CD4-positive, alpha-beta T cell treated with Interleukin-15 for 1 hour (primary cell): ENCODE measurements at places on chromosomes 4 and X.

DNA sequence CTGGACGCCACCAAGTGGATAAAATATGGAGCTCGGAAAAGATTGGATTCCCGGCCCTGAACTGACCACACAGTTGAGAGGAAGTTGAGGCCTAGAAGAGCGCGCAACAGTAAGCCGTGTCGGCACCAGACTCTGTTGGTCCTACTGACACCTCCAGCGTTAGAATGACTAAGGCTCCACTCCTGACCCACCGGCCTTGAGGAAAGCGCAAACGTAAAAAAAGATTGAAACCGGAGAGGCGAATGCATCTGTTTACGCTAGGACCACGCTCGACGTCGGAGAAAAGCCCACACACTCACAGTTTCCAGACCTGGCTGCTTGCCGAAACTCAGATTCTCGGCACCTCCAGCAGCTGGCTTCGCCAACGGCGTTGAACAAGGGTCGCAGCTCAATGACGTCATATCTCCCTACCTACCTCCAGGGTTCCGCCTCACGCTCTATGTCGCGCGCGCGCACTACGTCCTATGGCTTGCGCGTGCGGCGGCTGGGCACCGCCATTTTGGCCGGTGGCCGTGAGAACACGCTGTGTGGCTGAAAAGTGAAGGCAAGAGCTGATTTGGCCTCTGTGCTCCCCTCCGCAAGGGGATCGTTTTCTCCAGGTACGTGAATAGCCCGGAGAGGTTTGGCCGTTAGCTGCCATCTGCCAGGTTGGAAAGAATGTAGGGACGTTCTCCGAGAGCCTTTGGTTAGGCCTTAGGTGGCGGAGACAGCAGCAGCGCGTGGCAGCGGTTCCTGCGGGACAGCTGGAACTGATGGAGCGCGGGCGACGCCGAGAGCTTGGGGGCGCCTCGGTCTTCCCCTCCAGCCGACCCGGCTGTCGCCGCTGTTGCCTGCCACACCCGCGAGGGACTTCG is at the start of the genes ABCE1 and ANAPC10:
Gene ABCE1, plus strand, starts transcription at position 491 of the 854 bp plus-strand sequence. CDS start 6,102 bp downstream, outside the sequence.
Gene ANAPC10, minus strand, starts transcription at position 376 of the 854 bp plus-strand sequence. CDS start 2,097 bp downstream, outside the sequence.
- DNase-seq, result peak; percentile 95

DNA sequence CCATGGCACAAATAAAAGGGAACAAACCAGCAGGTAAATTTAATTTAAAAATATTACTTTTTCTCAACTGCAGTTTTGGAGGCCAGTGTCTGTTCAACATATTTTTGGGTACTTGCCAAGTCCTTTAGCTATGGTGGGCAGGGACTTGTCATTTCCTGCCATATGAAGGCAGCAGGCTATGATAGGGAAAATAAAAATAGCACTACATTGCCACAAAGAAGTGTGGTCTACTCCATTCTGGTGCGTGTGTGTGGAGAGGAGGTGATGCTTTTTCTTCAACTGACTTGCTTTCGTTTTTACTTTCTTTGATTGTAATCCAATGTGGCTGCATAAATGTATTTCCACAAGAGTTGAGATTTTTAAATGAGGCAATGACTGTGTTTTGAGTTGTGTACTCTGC is 17.2 kb downstream of the GPR174 start:
- peak; percentile 72 for DNase-seq

- DNase-seq, result peak; percentile 79
Measured at GRCh38 chrX:56802921-56803849, 74.1 kb downstream of the NBDY start.

DNA sequence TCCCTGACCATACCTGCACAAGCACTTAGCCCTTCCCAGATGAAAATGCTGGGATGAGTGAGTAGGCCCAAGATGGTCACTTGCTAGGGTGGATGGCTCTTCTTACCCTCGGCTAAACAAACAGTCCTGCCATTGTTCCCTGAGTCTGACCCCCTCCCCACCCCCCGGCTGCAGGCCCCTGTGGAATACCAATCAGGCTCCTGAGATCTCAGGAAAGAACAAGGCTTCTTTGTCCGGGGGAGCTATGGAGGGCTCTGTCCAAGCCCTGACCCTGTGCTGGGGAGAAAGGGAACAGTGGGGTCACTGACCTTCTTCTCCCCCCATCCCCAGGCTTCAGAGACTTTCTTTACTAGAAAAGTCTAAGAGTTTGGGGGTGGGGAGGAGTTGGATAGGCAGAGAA is 6.0 kb downstream of the PLP1 start:
- no peak for DNase-seq

GRCh38 chr4:31917334-31917733 is 1197.2 kb downstream of the PCDH7 start:
- DNase-seq, result no peak

DNA sequence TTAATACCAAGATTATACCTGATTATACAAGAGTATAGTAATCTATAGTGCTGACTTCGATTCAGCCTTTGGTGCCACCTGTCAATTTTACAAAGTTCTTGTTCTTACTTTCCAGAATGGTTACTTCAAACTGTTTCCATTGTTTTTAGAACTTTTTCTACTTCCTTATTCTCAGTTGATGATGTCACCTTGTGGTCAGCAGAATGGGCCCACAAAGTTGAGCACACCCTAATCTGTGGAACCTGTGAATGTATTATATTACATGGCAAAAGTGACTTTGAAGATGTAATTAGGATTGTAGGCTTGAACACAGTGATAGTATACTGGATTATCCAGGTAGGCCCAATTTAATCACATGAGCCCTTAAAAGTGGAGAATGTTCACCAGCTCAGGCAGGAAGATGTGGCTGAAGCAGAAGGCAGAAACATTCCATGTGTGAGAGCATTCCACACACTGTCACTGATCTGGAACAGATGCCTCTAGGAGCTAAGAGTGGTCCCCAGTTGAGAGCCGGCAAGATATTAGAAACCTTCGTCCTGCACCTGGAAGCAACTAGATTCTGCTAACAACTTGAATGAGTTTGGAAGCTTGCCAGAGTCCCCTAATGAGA is 6.3 kb upstream of the SGMS2 start:
- peak; percentile 38 for DNase-seq

DNA sequence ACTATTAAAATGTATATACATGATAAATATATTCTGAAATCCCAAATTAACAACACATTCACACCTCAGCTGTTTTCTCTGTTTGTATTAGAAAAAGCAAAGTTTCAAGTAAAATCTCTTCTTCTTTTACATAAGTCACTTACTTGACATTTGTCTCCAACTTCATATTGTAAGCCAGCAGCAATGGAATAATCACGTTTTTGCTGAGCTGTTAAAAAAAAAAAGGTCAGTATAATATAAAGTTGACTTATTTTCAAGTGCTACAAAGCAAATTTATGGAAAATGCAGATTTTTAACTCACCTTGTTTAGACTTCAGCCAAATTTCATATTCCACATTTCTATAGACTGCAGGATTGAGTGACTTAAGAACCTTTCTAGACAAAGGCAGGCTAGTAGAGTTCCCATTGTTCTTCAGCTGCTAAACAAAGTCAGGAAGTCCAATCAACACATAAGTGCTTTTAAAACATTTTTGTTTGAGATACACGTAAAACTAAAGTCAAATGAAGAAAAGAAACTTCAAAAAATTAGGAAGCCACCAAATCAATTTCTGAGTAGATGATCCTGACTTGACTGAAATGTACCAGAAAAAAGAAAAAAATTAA is 25.0 kb downstream of the OTUD4 start:
- no peak for DNase-seq

GRCh38 chr4:36303426-36304137 is 22.2 kb downstream of the DTHD1 start:
- no peak for DNase-seq

DNA sequence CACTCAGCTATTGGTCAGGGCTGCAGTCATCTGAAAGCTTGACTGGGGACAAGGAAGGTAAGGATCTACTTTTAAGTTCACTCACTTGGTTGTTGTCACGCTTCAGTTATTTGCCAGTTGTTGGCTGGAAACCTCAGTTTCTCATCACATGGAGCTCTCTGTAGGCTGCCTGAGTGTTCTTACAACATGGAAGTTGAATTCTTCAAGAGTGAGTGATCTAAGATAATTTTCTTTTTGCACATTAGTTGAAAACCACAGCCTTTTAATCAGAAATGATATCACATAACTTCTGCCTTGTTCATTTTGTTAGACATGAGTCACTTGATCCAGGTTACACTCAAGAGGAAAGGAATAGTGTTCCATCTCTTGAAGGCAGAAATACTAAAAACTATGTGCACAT is 552.7 kb downstream of the RAPGEF2 start:
- no peak for DNase-seq

DNA sequence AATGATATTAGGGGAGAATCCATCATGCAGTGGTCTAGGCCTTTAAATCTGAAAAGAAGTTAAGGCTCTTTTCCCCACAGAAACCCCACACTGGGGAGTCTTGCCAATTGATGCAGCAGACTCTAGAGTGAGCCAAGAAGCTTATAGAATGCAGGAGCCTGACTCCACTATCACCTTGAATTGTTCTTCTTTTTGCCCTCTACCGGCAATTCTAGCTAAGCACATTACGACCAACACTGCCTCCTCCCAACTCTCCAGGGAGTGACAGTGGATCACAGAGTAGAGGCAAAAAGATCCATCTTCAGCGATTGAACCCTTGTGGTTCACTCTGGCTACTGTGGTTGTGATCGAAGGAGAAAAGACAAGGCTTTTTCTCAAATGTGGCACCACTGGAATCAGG is 331.5 kb downstream of the NKX6-1 start:
- DNase-seq, result no peak

GRCh38 chrX:146615628-146616348 is 193.8 kb upstream of the CXorf51B start:
- no peak for DNase-seq

DNA sequence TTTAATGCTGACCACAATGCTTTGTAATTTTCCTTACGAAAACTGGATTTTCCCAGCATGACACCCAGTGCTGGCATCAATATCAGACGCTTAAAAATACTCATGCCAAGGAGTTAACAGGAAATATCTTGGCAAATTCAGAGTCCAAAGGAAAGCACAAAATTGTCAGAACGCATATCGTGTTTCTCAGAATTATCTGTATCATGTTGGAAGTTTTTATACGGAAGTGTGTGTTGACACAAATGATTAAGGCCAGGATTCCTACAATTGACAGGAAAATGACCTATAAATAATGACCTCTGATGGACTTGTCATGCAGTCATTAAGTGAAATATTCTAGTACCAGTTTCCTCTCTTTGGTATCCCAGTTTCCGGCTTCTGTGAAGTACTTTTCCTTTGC is 132.1 kb upstream of the TLL1 start:
- no peak for DNase-seq

DNA sequence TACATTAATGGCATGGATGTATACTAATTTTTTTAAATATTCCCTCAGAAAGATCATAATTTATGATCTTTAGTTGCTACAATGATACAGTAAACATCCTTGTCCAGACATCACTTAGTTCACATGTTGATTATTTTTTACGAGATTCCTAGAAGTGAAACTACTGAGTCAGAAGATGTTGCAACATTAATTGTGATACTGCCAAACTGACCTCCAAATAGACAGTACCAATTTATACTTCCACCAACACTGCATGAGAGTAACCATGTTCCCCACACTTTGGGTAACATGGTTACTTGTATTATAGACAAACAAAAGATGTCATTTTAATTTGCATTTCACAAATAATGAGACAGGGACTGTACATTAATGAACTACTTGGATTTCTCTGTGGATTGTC is 19.6 kb downstream of the RCHY1 start:
- no peak for DNase-seq

- no peak for DNase-seq
Measured at GRCh38 chr4:59091146-59092142, 1981.3 kb upstream of the IGFBP7 start.

DNA sequence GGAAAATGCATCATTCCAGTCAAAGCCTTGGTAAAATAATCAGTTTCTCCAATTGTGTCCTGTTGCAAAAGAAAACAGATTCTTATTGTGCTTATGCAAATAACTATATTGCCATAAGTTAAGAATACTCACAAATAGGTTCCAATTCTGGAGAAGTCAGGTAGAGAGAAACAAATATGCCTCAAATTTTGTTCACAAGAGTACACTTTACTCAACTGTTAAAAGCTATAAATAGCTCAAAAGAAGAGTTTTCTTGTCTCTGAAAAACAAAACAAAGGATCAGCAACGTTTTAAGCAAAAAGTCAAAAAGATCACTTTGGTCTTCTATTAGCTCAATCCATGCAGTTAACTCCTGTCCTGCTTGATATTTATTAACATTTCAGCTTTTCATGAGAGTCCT is 21.9 kb downstream of the SYTL5 start:
- DNase-seq, result no peak

DNA sequence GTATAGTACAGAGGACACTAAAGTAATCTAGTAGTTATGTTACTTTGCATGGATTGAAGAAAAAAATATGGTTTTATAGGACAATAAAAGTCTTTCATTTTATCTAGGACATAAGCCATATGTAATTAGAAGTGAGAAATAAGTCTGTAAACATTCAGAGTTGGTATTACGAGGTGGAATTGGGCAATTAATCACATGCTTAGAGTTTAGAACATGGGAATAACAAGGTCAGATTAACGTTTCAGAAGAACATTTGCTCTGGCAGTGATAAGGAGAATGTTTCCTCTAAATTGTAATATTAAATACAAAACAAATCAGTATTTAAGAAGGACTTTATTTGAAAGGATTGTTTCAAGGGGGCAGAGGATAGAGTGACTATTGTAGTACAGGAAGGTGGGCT is 15.6 kb upstream of the SULT1E1 start:
- DNase-seq, result no peak

GRCh38 chr4:3335385-3335784 is 42.6 kb downstream of the RGS12 start:
- no peak for DNase-seq

- no peak for DNase-seq
Measured at GRCh38 chr4:87882321-87882720, 49.6 kb downstream of the MEPE start.

GRCh38 chrX:151515237-151515636 is 48.2 kb upstream of the PASD1 start:
- DNase-seq, result no peak

GRCh38 chr4:24226667-24227066 is 336.8 kb upstream of the PPARGC1A start:
- DNase-seq, result no peak

DNA sequence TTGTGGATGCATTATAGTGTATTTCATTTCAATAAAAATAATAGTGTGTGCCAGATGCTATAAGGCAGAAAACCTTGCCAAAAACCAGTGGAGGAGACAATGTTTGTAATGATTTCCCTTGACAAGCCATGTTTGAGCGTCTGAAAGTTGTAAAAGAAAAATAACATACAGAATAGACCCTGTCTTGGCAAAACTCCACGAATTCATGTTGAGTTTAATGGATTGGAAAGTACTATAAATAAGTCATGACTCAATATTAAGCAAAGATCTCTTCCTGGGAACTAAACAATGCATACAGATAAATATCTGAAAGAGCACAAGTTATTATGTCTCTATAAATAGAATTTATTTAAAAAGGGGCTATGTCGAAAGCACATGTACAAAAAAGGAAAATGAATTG is 543.5 kb downstream of the GABRG1 start:
- DNase-seq, result no peak
